ENCODE measurements at places on chromosomes 5 and 9.
A peak's percentile ranks its signal among the peaks of the same experiment; 100 is the strongest.

- no peak for DNase-seq
Observed at GRCh38 chr9:134162926-134163370, 1.4 kb downstream of the RNU6ATAC start.

- DNase-seq: no peak
Observed at GRCh38 chr5:140785905-140786686, at the start of gene PCDHA1. Gene PCDHA1, plus strand, starts transcription at chr5:140786140.

DNA sequence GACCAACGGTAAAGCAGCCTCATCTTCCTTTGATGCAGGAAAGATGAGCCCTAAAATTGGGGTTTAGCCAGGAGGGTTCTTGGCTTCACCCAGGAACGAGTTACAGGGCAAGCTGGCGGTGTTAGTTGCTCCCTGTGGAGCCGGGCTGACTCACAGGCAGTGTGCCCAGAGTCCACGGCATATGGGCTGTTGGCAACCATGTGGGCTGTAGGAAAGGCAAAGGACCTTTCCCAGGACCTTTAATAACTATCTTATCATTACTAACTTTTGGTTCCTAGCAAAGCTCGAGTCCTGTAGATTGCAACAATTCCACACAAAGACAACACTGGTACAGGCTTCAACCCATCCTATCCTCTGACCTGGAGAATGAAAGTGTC, 29.8 kb upstream of the CLPTM1L start:
- no peak for DNase-seq

DNA sequence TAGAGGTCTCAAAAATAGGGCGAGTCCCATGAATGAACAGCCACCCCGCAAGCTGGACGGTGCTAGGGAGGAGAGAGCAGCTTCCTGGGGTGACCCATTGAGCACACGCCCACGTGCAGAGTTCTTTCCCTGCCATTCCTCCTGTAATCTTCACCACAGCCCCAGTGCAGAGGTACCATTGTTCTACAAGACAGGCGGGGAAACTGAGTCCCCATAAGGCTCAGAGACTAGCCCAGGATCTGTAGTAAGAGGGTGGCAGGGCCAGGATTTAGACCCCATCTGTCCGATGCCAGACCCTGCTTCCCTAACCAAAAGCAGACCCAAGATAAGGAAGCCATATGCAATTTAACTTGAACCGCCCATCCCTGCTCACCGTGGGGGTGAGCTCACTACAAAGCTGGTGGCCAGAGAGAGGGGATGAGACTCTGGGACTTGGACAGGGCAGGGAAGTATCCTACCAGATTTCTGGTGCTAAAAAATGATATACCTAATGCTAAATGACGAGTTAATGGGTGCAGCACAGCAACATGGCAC, 36.7 kb upstream of the ORM1 start:
- DNase-seq: no peak

GRCh38 chr5:71872311-71872864, 153.3 kb downstream of the CARTPT start:
- peak; percentile 44 for DNase-seq

GRCh38 chr5:68000805-68001204, 214.8 kb upstream of the PIK3R1 start:
- DNase-seq: peak; percentile 26

GRCh38 chr5:91033370-91033769, 349.7 kb downstream of the ARRDC3 start:
- no peak for DNase-seq

- DNase-seq: peak; percentile 71
Observed at GRCh38 chr9:116100711-116101121, 52.9 kb upstream of the PAPPA start.

- DNase-seq: no peak
Observed at GRCh38 chr5:103211576-103212561, 46.7 kb upstream of the MACIR start.

DNA sequence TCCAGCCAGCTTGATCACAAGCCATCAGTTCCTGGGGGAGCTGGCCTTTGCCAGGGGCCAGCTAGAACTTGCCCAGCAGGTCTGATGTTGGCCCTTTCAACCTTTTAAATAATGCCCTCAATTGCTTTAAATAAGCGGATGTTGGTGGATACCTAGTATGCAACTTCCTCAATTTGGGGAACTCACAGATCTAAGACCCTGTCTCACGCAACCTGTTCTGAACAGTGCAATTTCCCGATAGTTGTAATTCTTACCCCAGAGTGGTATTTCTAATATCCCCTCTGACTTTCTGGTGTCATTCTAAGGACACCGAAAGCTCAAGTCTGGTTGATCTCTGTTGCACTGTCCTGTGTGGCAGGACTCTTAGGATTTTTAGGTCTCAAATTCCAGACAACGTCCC, 23.1 kb downstream of the GALNT12 start:
- DNase-seq: no peak

DNA sequence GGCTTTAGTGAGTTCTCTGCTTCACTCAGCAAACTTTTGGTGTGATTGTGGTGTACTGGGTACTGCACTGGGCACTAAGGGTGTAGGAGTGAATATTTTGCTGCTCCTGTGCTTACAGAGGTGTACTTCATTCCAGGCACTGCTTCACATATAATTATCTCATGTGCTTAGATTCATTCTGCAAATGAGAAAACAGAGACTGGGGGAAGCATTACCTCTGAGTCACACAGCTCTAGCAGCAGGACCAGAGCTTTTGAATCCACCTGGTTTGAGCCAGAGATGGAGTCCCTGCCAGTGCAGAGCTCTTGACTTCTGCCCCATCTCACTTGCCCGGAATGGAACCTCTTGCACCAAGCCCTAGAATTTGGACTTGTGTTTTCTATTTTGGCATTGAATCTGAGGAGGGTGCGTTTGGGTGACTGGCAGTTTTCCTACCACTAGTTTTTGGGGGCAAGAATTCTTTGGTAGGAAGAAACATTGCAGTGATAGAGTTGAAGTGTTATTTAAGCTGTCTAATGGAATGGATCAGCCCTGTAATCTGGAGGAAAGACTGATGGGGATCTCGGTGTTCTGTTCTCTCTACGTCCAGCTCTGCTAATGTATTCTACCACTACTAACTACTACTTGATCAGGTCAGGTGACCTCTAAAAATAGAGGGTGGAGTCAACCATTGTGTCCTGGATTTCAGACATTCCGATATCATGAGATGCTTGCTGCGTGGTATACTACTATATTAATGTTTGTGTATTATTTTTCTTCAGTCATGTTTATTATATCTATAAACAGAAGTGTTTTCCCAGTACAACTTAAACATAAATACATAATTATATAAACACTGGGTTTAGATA, 2.5 kb downstream of the ARHGAP26 start:
- no peak for DNase-seq

GRCh38 chr5:169161022-169161680, 139.8 kb downstream of the SLIT3 start:
- DNase-seq: peak; percentile 79

DNA sequence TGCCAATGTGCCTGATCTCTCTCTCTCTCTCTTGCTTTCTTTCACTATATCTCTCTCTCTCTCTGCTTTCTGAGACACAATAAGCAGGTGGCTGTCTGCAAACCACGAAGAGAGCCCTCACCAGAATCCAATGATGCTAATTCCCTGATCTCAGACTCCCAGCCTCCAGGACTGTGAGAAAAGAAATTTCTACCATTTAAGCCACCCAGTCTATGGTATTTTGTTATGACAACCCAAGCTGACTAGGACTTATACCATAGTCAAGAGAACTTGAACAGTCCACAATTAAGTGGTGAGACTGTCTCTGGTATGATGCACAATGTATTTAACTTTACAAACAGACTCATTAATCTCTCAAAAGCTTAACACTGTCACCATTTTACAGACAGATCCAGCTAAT, 67.0 kb downstream of the NFIB start:
- peak; percentile 27 for DNase-seq
